Dorsolateral prefrontal cortex (tissue), 122 donors: ENCODE measurements at places on chromosomes 11 and 22.
A peak's percentile ranks its signal among the peaks of the same experiment; 100 is the strongest.

- no peak for DNase-seq
These were observed 51.9 kb upstream of the PTPRJ start for GRCh38 chr11:47928426-47928825.

DNA sequence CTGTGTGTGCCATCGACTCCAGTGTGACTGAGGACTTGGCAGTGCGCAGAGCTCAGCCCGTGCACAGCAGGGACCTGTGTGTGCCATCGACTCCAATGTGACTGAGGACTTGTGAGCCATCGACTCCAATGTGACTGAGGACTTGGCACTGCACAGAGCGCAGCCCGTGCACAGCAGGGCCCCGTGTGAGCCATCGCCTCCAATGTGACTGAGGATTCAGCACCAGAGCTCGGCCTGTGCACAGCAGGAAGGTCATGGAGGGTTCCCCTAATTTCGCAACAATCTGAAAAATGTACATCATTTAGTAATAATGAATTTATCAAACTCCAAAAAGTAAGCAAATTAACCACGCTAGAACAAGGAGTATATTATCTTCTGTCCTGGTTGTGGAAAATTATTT, 348.3 kb upstream of the B3GAT1 start:
- DNase-seq = no peak

- no peak for DNase-seq
These were observed 5.3 kb upstream of the PRDM11 start for GRCh38 chr11:45141171-45141570.

GRCh38 chr22:42661985-42662831, 13.0 kb upstream of the CYB5R3 start:
- DNase-seq = peak; percentile 64

GRCh38 chr11:118046051-118046963, 30.6 kb upstream of the TMPRSS4 start:
- DNase-seq = no peak

DNA sequence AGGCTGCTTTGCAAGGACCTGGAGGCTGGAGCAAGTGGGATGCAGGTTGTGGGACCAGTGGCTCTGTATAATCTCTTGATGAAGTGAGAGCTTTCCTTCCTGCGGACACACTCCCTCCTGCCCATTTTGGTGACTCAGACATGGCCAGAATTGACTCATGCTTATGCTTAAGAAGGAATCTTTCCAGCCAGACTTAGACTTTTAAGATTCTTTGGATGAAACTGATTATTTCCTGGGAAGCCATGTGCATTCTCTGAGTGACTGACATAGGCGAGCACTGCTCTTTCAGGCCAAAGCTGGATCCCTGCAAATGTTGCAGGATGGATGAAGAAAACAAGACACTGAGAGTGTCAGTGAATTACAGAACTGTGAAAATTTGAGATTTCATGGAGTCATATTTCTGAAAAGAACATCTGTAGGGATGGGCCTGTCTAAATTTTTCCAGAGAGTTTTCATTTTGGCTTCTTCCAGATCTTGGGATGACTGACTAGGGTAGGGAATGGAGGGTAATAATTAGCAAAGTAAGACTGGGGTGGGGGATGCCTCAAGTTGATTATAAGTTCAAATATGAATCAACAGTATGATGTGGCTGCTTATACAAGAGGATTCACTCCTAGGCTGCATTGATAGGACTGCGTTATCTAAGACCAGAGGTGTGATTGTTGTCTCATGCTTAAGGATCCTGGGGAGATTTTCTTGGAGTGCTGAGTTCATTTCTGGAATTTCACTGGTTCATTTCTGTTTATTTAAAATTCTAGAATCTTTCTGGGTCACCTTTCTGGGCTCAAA, 195.8 kb downstream of the HIPK3 start:
- no peak for DNase-seq

DNA sequence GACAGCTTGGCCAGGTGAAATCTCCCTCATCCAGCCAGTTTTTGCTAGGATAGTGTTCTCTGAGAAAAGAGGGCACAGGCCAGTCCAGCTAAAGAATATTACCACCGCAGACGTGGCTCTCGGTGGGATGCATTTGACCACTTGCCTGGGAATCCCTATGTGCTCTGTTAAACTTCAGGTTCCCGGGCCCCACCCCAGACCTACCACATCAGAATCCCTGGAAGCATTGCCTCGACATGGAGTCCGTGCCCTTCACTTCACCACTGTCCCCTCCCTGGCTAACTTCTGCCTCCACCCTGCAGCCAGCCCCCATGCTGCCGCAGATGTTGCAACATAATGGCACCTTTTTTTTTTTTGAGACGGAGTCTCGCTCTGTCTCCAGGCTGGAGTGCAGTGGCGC, 56.9 kb upstream of the EMID1 start:
- no peak for DNase-seq

DNA sequence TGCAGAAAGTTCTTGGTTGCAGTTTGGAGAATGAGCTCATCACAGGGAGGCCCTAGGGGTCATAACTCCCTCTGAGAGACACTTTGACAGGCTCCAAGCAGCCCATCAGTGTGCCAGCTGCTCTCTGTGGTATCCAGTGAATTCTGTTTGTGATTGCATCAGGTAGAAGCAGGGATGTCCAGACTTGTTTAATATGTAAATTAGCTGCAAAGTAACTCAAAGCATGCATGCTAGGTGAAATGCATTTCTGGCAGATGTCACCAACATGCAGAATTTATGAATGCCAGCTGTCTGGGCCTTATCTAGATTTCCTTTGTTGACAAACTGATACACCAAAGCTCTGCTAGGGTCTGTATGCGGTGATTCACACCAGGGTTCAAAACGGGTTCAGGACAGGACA, 123.6 kb upstream of the MTNR1B start:
- DNase-seq = no peak

- DNase-seq = no peak
These were observed 848.7 kb downstream of the OPCML start for GRCh38 chr11:132683602-132684001.

DNA sequence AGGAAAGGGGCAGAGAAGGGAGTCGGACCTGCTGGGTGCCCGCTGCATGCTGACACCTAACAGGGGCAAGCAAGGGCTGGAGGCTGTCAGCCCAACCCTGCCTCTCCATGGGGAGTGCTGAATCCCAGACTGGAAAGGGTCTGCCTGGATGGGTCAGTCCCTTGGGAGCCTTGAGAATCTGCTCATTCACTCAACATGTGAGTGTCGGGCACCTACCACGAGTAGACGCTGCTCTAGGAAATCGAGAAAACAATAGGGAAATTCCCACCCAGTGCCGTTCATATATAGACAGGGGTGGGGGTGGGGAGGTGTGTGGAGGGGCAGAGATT, 4.4 kb upstream of the CTSD start:
- no peak for DNase-seq

- DNase-seq = no peak
These were observed 6.8 kb upstream of the CHKA start for GRCh38 chr11:68127714-68128681.
